ENCODE measurements at places on chromosomes 11 and 22.

DNA sequence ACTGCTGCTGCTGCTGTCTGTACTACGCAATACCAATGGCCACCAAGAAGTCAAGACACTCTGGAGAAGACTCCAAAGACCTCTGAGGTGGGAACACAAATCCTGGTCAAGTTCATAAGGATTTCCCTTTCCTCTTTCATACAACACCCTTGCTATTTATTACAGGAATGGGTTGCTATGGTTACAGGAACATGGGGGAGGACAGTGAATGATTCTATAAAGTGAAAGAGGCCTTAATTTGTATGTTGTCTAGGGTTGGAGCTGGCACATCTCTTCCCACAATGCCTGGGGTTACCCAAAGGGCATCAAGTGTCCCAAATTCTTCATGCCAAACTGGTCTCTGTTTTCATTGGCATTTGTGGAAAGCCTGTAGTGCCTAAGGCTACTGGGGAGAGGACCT lies 11.4 kb upstream of the SEC14L3 start:
- no peak for DNase-seq

DNA sequence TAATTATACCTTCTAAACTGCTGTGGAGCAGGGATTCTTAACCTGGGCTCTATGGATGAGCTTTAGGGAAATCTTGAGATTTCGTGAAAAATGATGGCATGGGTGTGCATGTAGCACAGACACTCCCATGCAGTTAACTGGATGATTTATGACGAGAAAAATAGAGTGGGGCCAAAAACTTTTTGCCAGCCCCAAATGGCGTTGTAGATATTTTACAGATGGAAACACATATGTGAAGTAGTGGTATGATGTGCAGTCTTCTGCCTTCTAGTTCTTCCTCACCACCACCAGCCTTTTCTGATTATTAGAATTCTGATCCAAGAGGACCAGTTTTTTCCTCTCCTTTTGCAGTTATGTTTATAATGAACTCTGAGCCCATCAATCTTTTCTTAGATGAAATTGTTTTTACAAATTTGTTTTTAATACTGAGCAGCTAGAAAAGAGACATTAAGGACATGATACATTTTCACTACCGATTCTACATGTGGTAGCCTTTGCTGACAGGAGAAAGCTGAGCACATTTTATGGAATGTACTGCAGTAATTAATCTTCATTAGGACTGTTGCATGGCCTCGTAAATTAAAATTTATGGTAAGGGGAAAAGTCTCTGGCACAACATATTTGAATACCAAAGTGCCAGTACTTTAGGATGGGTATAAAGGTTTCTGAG lies 261.4 kb downstream of the DDX10 start:
- no peak for DNase-seq

GRCh38 chr11:115459563-115459962 lies 44.7 kb downstream of the CADM1 start:
- DNase-seq, result no peak

GRCh38 chr22:47395481-47395880 lies 633.0 kb downstream of the TBC1D22A start:
- DNase-seq, result no peak

DNA sequence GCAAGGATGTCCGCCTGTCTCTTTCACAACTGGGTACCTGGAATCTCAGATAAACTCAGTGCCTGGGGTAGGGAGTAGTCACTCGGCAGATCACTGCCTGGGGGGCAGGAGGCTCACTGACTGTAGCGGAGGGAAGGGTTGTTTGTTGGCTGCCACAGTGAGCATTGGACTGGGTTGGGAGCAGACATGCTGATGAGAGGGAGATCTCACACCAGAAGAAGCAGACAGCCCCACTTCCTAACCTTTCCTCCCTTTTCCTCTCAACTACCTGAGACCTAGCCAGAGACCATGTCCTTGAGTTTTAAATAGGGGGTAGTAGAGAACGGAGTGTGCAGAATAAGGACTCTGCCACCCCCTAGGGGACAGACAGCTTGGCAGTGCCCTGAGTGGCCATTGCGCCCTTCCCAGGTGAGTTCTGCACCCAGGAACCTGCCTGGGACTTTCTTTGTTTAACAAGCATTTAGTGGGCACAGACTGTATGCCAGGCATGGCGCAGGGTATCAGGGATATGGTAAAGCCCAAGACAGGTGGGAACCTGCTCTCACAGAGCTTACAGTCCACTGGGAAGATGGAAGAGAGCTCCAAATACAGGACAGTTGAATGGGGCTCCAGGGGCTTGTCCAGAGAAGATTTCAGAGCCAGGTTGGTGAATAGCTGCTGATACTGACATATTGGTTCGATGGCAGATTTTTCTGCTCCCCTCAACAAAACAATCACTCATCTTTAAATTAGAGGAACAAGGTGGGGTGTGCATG lies 115.7 kb upstream of the NNMT start:
- peak; percentile 20 for DNase-seq

DNA sequence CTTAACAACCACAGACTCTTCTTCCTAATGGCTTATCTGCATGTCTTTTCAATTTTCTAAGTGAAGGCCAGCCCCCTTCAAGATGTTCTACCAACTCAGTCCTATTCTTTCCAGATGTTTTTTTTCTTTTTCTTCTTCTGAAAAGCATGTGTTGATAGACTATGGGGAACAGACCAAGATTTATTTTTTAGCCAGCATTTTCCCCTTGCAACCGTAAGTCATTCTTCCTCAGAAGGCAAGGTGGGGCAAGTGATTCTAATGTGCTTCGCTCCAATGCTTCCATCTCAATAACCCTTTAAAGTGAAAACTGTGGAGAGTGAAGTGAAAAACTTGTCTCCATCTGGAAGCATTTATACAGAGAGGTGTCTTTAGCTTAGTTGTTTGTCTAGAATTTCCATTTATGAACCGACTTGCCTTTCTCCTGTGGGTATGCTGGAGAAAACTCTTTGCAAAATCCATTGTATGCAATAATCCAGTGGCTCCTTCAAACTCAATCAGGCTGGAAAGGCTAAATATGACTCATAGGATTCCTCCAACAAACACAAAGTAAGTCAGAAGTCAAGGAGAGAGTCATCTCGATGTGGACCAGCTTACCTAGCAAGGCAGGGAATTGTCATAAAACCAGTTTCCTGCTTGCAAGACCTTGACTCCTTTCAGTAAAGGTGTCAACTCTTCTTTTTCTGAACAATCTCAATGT lies 83.7 kb downstream of the MAML2 start:
- no peak for DNase-seq
